ENCODE measurements at places on chromosomes 2 and 18.

DNA sequence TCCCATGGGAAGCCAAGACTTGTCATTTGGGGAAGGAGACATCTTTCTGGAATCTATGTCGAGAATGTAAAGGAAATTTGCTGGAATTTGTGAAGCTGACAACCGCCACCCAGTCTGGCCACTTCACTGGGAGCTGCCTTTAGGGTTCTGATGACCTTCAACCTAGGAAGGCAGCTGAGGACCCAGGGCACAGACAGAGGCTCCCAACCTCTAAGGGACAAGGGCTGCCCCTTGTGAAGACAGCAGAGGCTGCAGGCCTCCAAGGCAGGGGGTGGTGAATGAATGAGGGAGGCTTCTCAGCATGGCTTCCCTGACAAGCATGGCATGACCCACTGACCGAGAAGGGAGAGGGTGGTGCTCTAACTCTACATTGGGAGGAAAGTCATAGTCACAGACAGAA is 128.9 kb upstream of the ASB18 start:
- DNase-seq = no peak

GRCh38 chr18:9898792-9899549 is 13.2 kb downstream of the TXNDC2 start:
- no peak for DNase-seq

DNA sequence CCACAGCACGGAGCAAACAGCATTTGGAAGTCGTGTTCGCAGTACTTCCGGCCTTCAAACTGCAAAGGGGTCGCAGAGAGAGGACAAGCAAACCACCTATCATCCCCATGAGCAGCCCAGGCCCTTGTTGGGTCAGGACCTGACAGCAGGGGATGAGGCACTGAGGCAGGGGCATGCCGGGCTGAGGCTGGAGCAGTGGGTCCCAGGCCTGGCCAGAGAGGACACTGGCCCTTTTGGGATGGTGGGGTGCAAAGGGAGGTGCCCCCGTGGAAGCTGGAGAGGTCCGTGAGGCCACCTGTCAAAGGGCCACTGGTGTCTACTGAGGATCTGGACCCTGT is 8.9 kb downstream of the GPR17 start:
- no peak for DNase-seq

- DNase-seq = no peak
Measured at GRCh38 chr2:191467113-191467512, 210.8 kb upstream of the NABP1 start.

GRCh38 chr2:192151853-192152252 is 42.9 kb downstream of the TMEFF2 start:
- no peak for DNase-seq

- no peak for DNase-seq
Measured at GRCh38 chr2:8230466-8230865, 451.4 kb upstream of the ID2 start.

- no peak for DNase-seq
Measured at GRCh38 chr18:9642799-9643462, 28.6 kb upstream of the PPP4R1 start.

- DNase-seq = no peak
Measured at GRCh38 chr2:196260546-196260945, 89.2 kb upstream of the STK17B start.

GRCh38 chr2:20797096-20797495 is 25.8 kb downstream of the LDAH start:
- no peak for DNase-seq

GRCh38 chr2:113230531-113230930 is 48.2 kb downstream of the PAX8 start:
- no peak for DNase-seq

- no peak for DNase-seq
Measured at GRCh38 chr2:31729442-31730092, 148.8 kb upstream of the SRD5A2 start.

- DNase-seq = no peak
Measured at GRCh38 chr18:35050028-35050546, 8.9 kb downstream of the MAPRE2 start.

GRCh38 chr2:227163485-227163997 is 464 bp downstream of the COL4A4 start:
- no peak for DNase-seq

GRCh38 chr2:185638771-185639170 is 99.8 kb upstream of the FSIP2 start:
- no peak for DNase-seq

DNA sequence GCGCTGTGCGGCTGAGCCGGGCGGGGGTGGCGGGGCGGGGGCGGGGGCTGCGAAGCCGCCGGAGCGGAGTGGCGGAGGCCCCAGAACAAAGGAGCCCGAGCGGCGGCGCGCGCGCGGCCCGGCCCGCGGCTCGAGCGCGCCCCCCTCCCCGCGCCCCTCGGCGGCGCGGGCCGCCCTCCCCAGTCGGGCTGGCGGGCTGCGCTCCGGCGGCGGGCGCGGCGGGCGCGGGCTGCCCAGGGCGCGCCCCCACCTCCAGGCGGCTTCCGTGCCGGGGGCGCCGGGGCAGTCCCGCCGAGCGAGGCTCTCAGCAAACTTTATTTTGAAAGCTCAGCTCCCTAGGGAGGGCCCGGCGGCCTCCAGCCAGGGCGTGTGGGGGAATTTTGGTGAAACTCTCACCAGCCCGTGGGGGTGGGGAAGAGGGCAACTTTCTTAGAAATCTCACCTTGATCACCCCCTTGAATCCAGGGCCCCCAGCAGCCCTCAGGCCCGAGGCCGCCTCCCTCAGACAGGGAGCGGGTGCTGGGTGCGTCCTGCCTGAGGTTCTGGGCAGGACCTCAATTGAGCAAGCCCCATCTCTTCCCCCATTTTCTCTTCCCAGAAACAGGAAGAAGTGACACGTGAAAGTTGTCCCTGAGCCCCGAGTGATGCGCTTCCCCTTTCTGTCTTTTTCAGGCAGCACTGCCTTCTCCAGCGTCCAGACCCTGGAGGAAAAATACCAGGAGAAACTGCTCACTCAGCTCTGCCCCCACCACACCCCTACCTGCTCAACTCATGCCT is 786 bp downstream of the TET3 start:
- DNase-seq = peak; percentile 55

GRCh38 chr2:234606896-234607295 is 110.0 kb upstream of the ARL4C start:
- DNase-seq = no peak

DNA sequence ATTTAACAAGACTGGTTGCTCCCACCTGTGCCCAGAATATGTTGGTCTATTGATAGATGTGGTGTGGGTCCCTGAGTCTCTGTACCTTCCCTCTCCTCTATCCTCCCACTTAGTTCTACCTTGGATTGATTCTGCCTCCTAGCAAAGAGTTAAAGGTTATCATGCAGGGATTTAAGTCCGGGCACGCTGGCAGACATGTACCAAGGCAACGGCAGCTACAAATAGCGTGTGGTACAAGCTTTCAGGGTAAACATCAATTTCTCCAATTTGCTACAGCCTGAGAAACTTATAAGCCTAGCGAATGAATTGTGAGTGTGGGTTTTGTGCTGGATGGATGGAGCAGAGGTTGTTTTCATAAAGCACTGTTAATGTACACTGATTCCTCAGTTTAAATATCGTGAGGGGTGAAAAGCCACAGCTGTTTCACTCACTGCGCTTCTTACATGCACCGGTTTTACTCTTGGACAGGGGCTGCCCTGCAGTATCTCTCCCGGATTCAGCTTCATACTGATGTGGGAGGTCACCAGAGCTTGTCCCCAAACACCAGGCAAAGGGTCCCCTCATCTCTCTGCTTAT is 289.8 kb downstream of the ICOS start:
- no peak for DNase-seq

GRCh38 chr2:176534798-176535466 is 265.7 kb downstream of the MTX2 start:
- no peak for DNase-seq

GRCh38 chr2:50196775-50197480 is 835.0 kb downstream of the NRXN1 start:
- no peak for DNase-seq

DNA sequence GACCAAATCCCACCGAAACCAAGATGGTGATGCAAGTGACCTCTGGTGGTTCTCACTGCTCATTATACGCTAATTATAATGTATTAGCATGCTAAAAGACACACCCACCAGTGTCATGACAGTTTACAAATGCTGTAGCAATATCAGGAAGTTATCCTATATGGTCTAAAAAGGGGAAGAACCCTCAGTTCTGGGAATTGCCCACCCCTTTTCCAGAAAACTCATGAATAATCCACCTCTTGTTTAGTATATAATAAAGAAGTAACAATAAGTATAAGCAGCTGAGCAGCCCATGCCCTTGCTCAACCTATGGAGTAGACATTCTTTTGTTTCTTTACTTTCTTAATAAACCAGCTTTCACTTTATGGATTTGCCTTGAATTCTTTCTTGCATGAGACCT is 31.0 kb upstream of the FMNL2 start:
- no peak for DNase-seq

DNA sequence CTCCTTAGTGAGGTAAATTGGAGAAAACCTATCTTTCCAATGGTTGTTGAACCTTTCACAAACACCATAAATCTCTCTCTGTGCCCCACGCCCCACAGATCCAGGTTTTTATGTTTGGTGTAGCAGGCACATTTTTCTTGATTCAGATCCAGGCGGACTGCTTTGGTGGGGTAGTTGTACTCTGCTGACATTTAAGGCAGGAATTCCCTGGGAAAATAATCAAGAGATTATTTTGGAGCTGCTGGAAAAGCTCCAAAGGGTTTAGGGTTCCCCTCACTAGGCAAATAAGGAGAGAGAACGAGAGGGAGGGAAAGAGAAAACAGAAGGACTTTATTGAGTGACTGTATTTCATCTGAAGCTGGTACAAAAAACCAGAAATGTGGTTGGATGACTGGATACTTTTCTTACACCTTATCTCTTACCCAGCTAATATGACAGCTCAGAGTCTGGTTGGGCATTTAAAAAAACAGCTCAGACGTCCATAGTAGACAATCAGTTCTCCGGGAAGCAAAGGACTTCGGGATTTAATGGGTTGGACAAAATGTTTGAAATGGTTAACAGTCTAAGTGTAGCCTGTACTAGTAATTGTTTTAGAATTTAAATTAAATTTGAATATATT is 3.6 kb upstream of the AQP4 start:
- no peak for DNase-seq

DNA sequence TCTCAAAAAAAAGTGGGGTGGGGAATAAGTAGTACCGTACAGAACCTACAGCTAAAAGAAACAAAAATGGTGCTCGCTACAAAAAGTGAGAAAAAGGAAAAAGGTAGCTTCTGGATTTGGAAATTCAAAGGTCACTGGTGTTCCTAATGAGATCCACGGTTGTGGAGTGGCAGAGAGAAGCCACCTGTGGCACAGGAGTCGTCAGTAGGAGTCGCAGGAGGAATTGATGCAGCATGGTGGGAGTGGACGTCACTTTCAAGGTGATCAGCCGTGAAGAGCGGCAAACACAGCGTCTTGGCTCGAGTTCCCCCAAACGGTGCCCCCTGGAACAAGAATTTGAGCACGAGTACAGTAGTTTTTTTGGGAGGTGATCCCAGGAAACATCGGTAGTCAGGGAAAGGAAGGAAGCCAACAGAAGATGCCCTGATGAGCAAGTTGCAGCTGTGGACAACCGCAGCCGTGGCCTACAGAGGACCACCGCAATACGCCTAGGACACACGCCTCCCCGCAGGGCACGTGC is 1.4 kb upstream of the TTL start:
- no peak for DNase-seq

GRCh38 chr2:62089658-62090057 is 106.3 kb upstream of the B3GNT2 start:
- no peak for DNase-seq

DNA sequence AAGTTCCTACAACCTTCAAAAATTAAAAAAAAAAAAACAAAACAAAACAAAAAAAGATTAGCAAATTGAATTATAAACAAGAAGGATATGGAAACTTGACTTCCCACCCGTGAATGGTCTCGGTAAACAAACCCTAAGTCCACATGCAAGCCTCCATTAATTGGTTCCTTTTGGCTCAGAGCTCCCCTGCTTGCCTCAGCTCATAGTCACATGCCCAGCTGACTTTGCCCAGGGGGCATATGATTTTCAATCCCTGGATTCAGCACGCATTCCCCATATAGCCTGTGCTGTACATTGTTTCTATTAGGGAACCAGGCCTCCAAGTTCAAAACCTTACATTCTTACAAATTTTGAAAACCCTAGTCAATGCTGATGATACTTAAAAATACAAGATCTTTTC is 95.0 kb downstream of the PID1 start:
- DNase-seq = no peak

DNA sequence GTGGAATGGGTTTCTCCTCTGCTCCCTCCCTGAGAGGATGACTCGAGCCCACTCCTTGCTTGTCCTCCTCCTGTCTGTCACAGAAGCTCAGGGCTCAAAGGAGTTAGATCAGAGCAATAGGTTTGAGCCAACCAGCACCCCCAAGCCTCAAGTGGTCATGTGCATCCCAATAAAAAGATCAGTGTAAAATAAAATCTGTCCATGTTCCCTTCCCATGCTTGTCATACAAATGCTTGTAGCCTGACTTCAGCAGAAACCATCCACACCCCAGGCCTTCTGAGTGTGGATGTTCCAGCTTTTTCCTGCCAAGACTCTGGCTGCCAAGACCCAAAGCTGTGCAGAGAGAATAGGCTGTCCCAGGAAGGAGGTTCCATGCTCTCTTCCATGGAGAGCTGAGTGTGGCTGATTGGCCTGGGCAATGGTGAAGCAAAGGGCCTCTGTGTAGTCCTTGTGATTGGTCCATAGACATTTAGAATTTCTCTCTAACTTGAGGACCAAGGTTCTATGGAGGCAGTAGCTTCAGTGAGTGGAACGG is 67.4 kb downstream of the GYPC start:
- DNase-seq = no peak

- no peak for DNase-seq
Measured at GRCh38 chr2:150609831-150610582, 122.5 kb upstream of the RND3 start.

DNA sequence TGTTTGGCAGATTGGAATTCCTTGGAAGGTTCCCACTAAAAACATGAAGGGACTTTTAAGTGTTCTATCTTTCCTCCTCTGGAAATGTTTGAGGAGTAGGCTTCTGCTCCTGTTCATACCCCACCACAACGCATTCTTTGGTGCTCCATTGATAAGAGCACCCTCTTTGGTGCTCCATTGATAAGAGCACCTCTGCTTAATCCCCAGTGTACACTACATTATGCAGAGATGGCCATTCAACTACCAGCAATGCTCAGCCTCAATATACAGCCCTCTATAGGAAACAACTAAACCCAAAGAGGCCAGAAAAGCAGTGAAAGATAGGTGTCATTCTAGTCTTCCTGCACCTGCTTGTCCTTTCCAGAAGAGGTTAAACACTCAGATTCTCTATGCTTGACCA is 1.8 kb upstream of the CHAC2 start:
- DNase-seq = no peak

GRCh38 chr2:39091543-39091942 is 29.3 kb downstream of the SOS1 start:
- DNase-seq = no peak

DNA sequence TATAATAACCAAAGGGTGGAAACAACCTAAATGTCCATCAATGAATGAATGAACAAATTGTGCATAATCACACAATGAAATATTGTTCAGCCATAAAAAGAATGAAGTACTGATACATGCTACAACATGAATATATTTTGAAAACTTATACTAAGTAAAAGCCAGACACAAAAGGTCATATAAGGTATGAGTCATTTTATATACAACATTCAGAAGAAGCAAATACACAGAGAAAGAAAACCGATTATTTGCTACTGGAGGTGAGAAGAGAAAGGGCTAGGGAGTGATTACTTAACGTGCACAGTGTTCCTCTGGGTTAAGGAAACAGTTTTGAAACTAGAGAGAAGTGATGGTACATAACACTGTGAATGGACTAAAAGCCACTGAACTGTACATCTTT is 105.3 kb downstream of the GORASP2 start:
- no peak for DNase-seq
